T-cell (primary cell): ENCODE measurements at places on chromosomes 16 and 17. TPM values are rescaled to one million over a fixed set of nuclear protein-coding genes. Genes with fewer than 3 reads are reported as not detected.

GRCh38 chr17:9897372-9897968, 7.6 kb downstream of the RCVRN start:
- H3K4me1 ChIP-seq: no peaks in the 10 kb centered on the region
- no peak for DNase-seq
- H3K27me3 ChIP-seq: peaks cover 28% of the 10 kb centered on the region
- no peak overlapping the region for H3K4me3 ChIP-seq
- H3K36me3 ChIP-seq: no peaks in the 10 kb centered on the region

CD300E gene
- not detected for total RNA-seq

- H3K27ac ChIP-seq: no peak overlapping the region
- H3K4me3 ChIP-seq: no peak overlapping the region
- no peaks in the 10 kb centered on the region for H3K36me3 ChIP-seq
- DNase-seq: no peak
- H3K27me3 ChIP-seq: peaks cover 24% of the 10 kb centered on the region
- H3K4me1 ChIP-seq: no peaks in the 10 kb centered on the region
These were observed 6.1 kb upstream of the ENDOV start for GRCh38 chr17:80408872-80409271.

FOXF1 gene
- total RNA-seq: 0.15 TPM

DNA sequence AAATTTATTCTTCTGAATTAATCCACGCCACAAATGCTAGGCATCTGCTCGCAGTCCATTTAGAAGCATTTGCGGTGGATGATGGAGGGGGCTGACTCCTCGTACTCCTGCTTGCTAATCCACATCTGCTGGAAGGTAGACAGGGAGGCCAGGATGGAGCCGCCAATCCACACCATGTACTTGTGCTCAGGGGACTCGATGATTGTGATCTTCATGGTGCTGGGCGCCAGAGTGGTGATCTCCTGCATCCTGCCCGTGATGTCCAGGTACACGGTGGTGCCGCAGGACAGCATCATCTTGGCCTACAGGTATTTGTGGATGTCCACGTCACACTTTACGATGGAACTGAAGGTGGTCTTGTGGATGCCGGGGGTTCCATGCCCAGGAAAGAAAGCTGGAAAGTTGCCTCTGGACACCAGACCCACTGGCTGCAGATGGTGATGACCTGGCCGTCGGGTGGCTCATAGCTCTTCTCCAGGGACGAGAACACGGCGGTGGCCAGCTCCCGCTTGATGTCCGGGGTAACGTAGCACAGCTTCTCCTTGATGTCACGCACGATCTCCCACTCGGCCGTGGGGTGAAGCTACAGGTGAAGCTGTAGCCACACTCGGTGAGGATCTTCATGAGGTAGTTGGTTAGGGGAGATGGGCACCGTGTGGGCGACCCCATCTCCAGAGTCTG, 7.5 kb upstream of the HEATR3 start:
- H3K27me3 ChIP-seq: no peaks in the 10 kb centered on the region
- no peak overlapping the region for H3K27ac ChIP-seq
- DNase-seq: no peak
- H3K36me3 ChIP-seq: no peaks in the 10 kb centered on the region
- H3K4me3 ChIP-seq: no peak overlapping the region
